ENCODE measurements at places on chromosomes 4 and X.

GRCh38 chr4:51851937-51852290 lies 9.0 kb downstream of the DCUN1D4 start:
- no peak for DNase-seq

DNA sequence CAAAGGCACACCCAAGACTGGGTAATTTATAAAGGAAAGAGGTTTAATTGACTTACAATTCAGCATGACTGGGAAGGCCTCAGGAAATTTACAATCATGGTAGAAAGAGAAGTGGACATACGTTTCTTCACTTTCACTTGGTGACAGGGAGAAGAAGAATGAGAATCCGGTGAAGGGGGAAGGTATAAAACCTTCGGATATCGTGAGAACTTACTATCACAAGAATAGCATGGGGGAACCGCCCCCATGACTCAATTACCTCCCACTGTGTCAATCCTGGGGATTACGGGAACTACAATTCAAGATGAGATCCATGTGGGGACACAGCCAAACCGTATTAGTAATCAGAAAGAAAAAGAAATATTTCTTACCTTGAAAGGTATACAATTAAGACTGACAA lies 782.9 kb upstream of the HS3ST1 start:
- no peak for DNase-seq

- no peak for DNase-seq
These were observed 73.5 kb downstream of the ANXA3 start for GRCh38 chr4:78625073-78625472.

- no peak for DNase-seq
These were observed 121.2 kb upstream of the GUCY1A1 start for GRCh38 chr4:155545456-155545855.

GRCh38 chr4:14667624-14668151 lies 334.6 kb upstream of the CPEB2 start:
- no peak for DNase-seq

- no peak for DNase-seq
These were observed 32.8 kb upstream of the STIM2 start for GRCh38 chr4:26827798-26828197.

GRCh38 chrX:46823481-46823880 lies 13.4 kb upstream of the RP2 start:
- no peak for DNase-seq

GRCh38 chr4:6889101-6889735 lies 20.4 kb upstream of the TBC1D14 start:
- DNase-seq, result no peak

DNA sequence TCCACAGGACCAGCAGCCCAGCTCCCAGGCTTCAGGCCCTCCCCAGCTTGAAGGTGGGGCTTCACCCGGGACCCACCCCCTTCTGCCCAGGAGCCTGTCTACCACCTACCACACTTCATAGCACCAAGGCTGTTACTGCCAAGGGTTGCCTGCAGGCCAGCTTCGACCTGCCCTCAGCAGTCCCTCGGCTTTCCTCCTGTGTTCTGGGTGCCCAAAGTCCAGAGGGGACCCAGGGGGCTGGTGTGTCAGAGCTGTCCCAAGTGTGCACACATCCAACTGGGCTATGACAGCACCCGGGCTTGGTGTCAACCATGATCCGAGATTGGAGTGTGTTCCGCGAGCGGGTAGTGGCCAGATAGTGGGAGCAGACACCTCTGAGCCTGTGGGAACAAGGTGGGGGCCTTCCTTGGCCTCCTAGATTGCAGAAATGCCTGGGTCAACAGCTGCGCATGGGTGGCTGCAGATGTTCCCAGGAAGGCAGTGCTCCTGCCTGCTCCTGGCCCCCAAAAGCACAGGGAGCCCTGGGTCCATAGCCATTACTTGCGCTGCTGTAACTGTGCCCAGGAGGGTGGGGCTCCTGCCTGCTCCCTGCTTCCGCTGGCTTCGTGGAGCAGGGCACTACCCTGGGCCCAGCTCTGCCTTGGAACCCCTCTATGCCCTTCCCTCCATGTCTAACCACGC lies 16.8 kb downstream of the SULT1B1 start:
- no peak for DNase-seq

- DNase-seq, result peak; percentile 42
These were observed 450 bp downstream of the ACSL1 start for GRCh38 chr4:184825141-184825895.

GRCh38 chr4:127643791-127644190 lies 11.0 kb downstream of the INTU start:
- no peak for DNase-seq

DNA sequence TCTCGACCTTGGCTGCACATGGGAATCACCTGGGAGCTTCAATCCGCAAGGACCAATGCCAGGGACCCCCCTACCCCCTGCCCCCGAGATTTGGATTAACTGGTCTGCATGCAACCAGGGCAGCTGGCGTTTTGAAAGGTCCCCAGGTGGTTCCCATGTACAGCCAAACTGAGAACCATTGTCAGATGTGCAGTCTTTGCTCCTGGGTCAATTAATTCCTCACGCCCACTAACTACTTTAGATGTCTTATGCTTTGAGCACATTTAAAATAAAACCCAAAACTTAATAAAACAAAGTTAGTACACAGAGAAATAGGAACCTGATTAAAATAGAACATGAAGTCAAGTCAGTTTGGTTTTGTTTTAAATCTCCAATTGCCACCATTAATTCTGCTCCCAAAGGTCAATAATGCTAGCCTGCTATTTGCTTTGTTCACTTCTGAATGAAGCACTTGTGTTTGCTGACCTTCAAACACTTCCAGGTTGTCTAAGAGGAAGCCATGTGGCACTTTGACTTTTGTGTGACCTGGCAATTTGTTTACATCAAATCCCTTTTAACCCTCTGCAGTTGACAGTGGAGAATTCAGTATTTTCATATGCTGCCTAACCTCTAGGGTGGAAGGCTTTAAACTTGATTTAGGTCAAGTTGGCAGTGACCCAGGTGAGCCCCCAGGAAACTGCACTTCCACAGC lies 27.2 kb upstream of the TMSB4X start:
- no peak for DNase-seq

GRCh38 chr4:38601244-38601915 lies 62.6 kb upstream of the KLF3 start:
- no peak for DNase-seq

- no peak for DNase-seq
These were observed 309.8 kb upstream of the GALNT7 start for GRCh38 chr4:172858731-172859230.

- no peak for DNase-seq
These were observed 5.2 kb downstream of the TLR3 start for GRCh38 chr4:186074189-186074588.

DNA sequence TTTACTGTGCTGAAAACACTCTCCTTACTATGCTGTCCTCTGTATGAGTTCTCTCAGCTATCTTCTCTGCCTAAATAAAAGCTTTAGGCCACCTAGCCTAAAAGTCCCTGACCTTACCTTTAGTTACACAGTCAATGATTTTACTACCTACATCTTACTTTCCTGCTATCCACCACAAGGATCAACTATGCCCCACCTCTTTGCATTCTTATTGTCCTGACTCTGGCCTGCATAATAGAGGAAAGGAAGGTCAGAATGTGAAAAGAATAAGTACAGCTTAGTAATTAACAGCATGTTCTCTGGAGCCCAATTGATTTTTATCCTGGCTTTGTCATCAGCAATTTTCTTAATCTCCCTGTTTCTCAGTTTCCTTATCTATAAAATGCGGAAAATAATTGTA lies 1257.8 kb downstream of the RPA4 start:
- no peak for DNase-seq

- no peak for DNase-seq
These were observed 206.2 kb upstream of the TLL1 start for GRCh38 chr4:165666836-165667235.

DNA sequence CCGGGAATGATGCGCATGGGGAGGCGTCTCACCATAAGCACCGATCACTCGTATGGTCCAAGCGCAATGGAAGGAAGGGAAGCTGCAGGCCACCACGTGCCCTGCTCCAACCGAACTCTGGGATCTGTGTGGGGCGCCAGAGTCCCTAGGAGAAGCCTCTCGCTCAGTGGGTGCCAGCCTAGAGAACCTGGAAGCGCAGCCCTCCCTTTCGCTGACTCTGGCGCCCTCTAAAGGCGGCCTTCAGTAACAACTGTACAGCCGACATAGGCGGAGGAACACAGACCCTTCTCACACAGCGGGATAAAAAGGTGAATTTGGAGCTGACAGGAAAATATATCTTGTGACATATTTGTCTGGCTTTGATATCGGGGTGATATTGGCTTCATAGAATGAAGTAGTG lies 76.0 kb downstream of the INTS6L start:
- peak; percentile 31 for DNase-seq

DNA sequence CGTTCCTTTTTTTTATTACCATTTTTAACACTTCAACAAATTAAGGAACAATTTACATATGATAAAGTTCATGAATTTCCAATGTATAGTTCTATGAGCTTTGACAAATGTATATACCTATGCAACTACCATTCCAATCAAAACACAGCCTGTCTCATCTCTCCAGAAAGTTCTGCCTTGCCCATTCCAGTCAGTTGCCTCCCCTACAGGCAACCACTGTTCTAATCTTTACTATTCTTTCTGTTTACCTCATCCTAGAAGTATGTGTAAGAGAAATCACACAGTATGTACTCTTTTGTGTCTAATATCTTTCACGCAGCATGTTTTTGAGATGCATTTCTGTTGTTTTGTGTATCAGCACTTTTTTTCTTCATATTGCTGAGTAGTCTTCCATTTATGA lies 224.9 kb downstream of the KIT start:
- no peak for DNase-seq

- no peak for DNase-seq
These were observed 555.6 kb downstream of the PPARGC1A start for GRCh38 chr4:23333946-23334878.

GRCh38 chr4:26493461-26493860 lies 3.2 kb upstream of the CCKAR start:
- DNase-seq, result no peak

GRCh38 chrX:1528186-1528883 lies 8.7 kb downstream of the P2RY8 start:
- DNase-seq, result no peak

DNA sequence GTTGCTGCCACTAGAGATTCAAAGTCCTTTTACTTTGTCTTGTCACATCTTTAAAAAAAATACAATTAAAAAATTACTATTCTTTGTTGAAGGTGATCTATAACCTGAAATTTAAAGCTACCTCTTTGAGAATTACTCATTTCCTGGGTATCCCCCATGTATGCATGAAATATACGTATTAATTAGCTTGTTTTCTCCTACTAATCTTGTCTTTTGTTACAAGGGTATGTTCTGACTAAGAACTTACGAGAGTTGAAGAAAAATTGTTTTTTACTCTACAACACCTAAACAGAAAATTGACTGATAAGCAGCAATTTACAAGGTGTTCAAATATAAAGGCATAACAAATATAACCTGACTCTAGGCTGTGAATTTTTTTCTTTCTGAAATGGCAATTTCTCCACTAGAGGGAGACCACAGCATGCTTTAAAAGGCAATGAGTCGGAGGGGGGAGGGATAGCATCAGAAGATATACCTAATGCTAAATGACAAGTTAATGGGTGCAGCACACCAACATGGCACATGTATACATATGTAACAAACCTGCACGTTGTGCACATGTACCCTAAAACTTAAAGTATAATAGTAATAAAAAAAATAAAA lies 249.6 kb downstream of the OPHN1 start:
- no peak for DNase-seq

- DNase-seq, result no peak
These were observed 305.5 kb upstream of the EMCN start for GRCh38 chr4:100823066-100823992.

- no peak for DNase-seq
These were observed 53.2 kb upstream of the CDKN2AIP start for GRCh38 chr4:183391204-183391603.

DNA sequence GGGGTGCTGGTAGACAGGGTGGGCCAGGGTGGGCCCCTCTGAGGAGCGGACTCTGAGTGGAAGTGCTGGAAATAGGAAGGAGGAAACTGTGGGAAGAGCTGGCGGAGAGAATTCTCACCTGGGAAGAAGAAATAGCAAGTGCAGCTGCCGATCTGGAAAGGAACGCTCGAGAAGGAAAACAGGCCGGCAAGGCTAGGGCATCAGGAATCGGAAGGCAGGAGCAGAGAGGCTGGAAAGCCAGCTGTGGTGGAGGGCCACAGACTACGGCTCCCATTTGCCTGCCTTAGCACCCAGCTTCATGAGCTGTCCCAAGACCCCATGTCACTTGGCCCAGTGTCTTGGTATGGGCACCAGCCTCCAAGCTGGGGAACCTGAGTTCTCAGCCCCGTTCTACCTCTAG lies 37.3 kb downstream of the DCTD start:
- no peak for DNase-seq

GRCh38 chr4:73683456-73683855 lies 56.9 kb upstream of the CXCL8 start:
- DNase-seq, result no peak

DNA sequence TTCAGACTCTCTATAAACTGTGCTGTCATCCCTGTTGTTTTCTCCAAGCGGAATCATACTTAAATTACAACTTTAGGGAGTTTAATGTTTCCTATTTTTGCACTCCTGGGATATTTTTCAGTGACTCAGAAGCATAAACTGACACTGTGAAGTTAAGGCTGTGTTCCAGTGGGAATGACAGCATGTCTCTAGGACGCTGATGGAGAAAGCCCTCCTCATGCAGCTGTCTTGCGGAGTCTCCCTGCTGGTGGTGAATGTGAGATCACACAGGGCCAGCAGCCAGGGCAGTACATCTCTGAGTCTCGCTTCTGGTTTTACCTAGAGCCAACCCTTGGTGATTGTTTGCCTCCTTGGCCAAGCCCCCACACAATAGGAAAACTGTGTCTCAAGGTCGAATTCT lies 53.3 kb downstream of the NFKB1 start:
- no peak for DNase-seq

- DNase-seq, result no peak
These were observed 20.4 kb upstream of the SCD5 start for GRCh38 chr4:82818664-82819662.

DNA sequence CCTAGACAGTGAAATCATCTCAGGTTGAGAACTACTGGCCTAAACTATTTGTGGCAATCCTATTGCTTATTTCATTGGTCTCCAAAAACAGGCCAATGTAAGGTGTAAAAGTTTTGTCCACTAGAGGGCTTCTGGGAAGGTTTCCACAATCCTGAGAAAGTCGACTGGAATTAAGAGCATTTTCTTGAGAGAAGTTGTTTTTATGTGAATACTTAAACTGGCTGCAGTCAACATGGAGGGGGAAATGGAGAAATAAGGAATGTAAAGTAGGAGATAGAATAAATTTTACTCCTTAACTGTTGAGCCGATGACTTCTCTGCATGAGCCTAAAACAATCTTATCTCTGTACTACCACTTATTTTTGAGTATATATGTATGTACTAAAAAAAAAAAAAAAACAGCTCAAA lies 11.0 kb upstream of the EIF4E start:
- DNase-seq, result no peak

Data from T-helper 17 cell (primary cell).